ENCODE measurements at places on chromosomes 2 and 18.

DNA sequence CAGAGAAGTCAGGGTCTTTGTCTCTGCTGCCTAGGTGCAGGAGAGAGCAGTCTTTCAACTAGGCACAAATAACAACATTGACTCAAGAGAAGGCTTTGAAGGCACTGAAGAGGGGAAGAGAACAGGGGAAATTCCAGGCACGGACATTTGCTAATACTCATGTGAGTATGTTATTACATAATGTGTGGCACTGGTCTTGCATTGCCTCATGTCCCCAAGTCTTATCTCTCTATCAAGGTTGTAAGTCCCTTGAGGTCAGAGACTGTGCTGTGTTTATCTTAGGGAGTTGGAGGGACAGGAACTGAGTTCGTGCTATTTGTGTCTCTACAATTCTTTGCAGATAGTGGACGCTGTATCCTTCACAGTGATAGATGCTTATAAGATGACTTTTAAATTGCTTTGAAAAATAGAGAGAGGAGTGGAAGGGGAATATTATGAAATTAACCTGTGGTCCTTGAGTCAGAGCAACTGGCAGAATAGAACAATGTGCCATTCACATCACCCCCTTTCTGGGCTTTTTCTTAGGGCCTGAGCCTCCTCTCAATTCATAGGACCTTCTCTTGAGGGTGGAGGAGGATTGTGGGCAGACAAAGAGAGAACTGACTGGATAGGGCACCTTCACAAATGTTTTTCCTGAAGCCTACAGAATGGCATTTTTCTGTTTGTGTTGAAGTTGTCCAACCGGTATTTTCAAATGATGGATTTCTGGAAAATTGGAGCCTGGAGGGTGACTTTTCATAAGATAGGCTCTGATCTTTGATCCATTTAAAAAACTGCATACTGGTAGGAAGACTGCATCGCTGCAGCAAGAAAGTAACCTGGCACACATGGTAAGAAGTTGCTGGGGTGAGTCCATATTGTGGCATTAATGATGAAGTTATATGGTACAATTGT, 96.6 kb upstream of the CXCR4 start:
- DNase-seq: no peak

- DNase-seq: no peak
Measured at GRCh38 chr2:125711075-125711474, 944.9 kb upstream of the GYPC start.

DNA sequence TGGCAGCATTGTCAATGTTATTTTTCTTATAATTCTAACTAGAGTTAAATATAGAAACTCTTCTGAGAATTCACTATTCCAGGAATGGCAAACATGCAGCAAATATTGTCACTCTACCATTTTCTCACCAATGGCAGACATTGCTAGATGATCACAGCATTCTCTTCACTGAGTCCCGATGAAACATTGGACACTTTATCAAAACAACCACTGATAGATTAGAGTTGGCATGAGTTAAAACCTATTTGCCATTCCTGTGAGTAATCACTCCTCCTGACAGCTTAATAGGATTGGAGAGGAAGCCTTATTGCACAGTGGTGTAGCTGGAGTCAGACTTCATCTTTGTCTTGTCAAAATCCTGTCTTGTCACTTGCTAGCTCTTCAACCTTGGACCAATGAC, 163.9 kb upstream of the THUMPD2 start:
- DNase-seq: no peak

DNA sequence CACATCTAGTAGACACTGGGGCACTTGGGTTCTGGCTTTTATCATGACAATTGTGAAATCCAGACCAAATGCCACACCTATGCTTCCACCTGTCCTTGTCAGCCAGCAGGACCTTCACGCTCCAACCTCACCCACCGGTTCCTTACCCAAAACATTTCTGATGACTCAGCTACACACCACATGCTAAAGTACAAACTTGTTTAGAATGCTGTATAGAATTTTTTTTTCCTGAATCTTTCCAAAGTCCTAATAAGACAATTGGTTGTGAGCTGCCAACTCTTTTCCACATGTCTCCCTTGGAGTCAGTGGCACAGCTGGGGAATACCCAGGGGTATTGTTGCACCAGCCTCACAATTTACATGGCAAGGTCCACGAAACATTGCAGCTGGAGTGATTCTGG, 75.5 kb upstream of the LPIN2 start:
- DNase-seq: no peak

DNA sequence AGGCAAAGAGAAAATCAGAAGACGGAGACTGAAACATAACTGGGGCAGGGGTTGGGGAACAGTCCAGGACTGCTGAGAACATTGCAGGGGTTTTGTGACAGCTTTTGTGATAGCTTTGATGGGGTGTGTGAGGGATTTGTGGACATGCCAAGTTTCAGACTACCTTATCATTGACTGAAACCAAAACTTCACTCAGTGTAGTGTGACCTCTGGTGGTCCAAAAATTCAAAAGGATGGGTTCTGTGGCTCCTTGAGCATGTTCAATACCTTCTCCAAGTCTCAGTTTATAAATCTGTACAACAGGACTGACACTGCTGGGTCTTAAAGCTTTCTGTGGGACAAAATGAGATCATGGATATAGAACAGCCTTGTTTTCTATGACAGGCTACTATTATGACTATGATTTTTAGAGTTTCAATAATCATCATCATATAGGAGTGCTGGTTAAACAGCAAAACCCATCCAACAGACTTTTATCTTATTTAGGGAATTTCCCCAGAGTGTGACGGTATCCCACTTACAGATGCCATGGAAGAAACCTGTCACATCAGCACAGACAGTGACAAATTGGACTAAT, 259.2 kb upstream of the SLC14A2 start:
- DNase-seq: no peak

GRCh38 chr2:67322353-67323001, 74.7 kb upstream of the ETAA1 start:
- no peak for DNase-seq

- DNase-seq: no peak
Measured at GRCh38 chr2:186422226-186422625, 63.8 kb upstream of the ZC3H15 start.

All from stimulated activated CD4-positive, alpha-beta T cell treated with anti-CD3 and anti-CD28 coated beads, Interleukin-1b, Interleukin-23, amount 100 ng/mL, for 24 hours (primary cell).